ENCODE measurements at places on chromosomes 7 and 10.

DNA sequence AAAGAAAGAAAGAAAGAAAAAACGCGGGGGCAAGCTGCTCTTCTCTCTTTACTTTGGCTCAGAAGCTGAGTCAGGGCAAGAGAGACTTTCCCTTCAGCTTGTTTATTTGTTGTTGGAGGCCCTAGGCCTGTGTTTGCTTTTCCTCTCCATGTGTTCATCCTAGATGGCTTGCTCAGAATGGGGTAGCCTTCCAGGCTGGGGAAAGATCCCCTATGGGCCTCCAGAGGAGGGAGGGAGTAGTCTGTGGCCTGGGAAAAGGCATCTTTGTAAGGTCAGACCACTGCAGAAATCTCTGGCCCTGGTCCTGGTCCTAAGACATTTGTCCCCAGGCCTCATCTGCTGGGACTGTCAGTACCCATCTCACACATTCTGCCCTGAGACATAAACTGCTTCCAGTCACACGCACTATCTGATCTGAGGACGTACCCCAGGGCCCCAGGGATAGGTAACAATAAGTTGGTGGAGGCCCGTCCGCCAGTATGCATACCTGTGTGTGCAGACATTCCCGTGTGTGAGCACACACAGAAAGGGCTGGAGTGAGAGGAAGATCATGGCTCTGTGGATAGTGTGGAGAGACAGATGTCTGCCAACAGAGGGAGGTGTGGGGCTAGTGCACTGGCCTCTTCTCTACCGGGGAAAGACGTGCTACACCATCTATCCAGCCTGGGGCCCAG lies 4.9 kb upstream of the SCD start:
- DNase-seq = no peak

DNA sequence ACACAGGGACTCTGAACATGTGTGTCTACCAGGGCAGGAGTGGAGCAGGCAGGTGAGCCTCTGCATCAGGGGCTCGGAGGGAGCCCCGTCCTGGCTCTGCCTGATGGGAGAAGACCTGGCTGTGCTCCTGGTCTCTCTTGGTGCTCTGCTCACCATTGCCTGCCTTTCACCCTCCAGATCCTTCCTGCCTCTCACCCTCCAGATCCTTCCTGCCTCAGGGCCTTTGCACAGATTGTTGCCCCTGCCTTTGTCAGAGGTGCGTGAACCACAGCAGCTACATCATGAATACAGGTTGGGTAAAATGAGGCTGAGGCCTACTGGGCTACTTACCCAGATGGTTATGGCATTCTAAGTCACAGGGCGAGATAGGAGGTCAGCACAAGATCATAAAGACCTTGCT lies 16.6 kb downstream of the COL26A1 start:
- DNase-seq = no peak

DNA sequence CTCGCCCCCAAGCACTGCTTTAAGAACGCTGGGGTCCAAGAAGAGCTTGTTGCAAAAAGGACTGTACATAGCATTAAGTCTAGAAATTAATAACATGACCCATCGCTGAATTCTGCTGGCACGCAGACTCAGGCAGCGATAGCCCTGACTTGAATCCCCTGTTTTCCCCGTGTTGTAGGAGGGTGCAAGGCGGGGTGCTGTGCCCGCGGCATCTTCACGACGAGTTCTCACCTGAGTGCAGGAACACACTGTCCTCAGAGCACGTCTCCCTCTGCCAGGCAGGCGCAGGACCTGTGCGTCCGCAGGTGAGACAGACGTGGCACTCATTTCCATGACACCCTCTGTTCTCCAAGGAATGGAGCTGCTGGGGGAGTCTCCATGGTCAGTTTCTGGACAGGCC lies 243.2 kb downstream of the TCERG1L start:
- DNase-seq = no peak

- no peak for DNase-seq
Observed at GRCh38 chr7:40622941-40623501, 488.2 kb downstream of the SUGCT start.

GRCh38 chr10:25130906-25131305 lies 43.9 kb upstream of the GPR158 start:
- DNase-seq = no peak
